Heart left ventricle (tissue), 16 donors: ENCODE measurements at places on chromosomes 7 and 10. TPM values are rescaled to one million over a fixed set of nuclear protein-coding genes. Genes with fewer than 3 reads are reported as not detected.

DNA sequence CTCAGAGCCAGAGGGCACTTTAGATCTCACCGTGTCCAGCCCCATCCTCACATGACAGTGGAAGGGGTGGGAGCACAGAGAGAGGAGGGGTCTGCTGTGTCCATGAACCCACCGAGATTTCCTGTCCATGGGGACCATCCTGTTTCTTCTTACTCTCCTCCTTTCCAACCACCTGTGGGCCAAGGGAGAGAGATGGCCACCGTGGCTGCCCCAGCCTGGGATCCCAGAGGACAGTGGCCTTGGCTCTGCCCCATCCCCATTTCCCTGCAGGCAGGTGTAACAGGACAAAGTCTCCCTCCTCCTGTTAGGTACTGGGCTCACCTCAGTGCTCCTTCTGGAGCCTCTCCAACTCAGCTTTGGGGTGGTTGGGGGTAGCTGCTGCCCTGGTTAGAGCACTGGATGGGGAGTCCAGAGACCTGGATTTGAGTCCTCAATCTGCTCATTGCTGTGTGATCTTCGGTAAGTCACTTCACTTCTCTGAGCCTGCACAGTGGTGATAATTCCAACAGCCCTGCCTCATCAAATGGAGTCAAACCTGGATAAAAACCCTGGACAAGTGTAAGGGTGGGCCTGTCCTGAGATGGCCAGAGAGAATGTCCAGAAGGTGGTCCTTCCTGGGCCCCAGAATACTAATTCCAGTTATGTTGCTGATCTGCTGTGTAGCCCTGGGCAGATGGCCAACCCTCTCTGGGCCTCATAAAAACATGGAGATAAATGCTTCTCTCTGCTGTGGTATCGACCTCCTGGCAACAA is 17.8 kb upstream of the PCBD1 start:
- DNase-seq: no peak

DNA sequence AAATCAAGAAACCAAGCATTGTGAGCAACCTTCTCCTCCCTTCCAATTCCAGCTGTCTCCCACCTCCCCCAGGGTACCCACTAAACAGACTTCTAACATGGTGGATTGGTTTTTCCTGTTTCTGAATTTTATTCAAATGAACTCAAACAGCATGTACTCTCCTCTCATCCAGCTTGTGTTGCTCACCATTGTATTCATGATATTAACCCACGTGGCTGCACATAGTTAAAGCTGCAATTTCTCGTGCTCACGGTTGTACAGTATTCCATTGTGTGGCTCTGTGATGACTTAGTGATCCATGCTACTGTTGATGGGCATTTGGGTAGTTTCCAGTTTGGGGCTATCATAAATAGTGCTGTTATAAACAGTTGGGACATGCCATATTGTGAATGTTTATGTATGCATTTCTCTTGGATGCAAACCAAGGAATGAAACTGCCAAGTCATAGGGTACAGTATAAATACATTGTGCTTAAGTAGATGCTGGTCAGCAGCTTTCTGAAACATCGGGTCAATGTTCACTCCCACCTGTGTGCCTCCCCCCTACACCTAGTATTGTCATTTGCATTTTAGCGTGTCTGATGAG is 124.3 kb downstream of the CACNB2 start:
- no peak for DNase-seq

DNA sequence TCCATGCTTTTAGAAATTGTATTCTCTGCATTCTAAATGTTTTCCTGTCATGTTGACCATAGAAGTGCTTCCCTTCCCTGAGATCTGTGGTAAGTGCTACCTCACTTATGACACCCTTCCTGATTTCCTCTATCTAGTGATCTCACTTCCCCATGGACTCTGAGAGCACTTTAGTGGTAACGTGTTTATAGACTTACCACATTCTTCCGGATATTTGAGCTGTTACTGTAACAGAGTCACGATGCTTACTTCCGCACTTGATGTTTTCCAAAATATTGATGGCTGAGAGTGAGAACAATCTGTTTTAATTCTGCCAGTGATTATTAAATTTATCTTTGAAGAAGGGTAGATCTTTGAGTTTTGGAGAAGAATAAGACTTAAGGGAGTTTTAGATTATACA is 60.1 kb upstream of the NAMPT start:
- DNase-seq: no peak

The GPR146 gene
- 26.4 TPM for polyA plus RNA-seq

The EBLN1 gene
- polyA plus RNA-seq: not detected
